GF-D8 (cell line): ENCODE measurements at places on chromosomes 5 and 9.

DNA sequence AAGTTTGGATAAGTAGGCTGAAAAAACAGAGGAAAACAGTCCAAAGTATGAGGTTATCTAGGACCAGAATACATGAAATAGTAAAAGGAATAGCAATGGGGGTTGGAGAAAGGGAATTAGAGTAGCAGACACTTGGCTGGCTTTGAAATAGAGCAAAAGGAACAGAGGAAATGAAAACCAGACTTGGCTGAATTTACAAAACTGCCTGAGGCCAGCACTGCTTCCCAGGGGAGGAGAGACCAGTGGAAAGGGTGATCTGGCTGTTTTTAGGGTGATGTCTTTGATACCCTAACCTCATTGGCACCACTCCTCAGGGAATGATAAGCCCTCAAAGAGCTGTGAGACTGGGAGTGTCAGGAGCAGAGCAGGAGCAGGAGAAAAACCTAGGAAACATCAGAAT is 413.4 kb upstream of the SLC30A5 start:
- DNase-seq: no peak

- peak; percentile 16 for DNase-seq
Observed at GRCh38 chr5:37111426-37112382, 137.5 kb downstream of the CPLANE1 start.

GRCh38 chr5:95959888-95960666 is 1.6 kb downstream of the ELL2 start:
- no peak for DNase-seq

DNA sequence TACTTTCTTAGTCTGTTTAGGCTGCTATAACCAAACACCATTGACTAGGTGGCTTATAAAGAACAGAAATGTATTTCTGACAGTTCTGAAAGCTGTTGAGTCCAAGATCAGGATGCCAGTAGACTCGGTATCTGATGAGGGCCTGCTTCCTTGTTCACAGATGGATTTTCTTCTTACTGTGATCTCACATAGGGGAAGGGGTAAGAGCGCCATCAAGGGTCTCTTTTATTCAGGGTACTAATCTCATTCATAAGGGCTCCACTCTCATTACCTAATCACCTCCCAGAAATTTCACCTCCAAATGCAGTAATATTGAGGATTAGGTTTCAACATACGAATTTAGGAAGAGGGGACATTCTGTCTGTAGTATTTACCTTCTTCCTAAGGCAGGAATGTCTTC is 384.0 kb upstream of the DMAC1 start:
- DNase-seq: no peak

DNA sequence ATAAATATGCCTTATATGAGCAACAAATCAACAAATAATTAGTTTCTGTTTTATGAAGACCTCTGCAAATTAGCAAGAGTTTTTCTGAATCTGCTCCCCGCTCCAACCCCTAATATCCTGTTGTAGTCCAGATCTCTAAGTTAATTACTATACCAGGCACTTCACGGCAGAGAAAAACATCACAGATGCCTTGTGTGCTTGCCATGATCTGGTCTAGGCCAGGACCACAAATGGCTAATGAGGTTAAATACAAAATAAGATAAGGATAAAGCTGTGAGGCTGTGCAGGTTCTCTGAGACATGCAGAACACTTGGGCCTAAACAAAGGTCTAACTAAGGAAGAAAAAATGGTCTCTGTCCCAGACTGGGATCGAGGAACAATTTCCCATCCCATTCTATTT is 150.8 kb downstream of the SLIT3 start:
- DNase-seq: no peak

DNA sequence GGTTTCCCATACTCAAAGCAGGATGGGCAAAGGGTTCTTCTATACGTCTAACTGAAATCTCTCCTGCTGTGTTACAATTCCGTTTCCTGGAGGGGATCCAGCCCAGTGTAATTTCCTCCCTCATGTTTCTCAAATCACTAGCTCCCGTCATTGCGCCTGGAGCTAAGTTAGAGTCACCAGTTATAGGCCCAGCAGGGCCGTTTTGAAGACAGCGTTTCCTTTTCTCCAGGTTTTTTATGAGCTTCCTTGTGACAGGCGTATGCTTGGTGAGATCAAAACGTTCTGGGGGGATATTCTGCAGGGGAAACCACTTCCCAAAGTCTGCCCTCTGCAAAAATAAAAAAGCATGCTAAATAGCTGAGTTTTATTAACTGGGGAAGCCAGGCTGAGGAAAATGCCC is 53.0 kb upstream of the WWC1 start:
- no peak for DNase-seq

- no peak for DNase-seq
Observed at GRCh38 chr9:129910628-129911567, 75.6 kb downstream of the USP20 start.

DNA sequence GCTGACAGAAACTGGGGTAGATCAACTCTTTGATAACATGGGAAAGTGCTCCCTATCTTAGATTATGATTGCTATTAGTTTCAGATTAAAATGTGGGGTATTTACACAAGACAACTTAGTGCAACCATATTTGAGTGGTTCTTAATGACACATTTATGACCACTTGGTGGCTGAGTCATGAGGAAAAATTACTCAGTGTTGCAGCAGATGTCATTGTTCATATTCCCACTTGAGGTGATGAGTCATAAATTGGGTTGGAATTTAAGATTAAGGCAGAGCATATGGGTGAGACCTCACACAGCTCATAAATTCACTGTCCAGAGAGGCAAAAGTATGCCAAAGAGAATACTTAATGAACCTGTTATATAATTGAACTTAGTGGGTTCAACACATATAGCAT is 408.3 kb downstream of the DMRT2 start:
- no peak for DNase-seq

- DNase-seq: no peak
Observed at GRCh38 chr5:56060276-56061110, 65.7 kb upstream of the IL6ST start.

DNA sequence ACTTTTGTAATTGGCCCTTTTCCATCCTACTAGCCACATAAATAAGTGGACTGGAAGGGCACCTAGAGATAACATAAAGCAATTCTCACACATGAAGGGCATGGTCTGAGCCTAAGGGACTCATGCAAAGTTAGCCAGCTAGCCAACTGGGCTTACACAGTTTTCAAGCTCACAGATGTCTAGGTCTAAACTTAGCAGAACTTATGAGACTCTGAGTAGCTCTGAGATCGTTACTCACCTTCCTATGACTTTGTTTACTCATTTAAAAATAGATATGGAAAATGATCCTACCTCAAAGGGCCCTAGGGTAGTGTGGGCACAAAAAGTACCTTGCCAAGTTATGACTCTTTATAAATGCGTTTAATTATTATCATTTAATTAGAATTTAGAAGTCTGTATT is 410.4 kb upstream of the MPDZ start:
- no peak for DNase-seq

DNA sequence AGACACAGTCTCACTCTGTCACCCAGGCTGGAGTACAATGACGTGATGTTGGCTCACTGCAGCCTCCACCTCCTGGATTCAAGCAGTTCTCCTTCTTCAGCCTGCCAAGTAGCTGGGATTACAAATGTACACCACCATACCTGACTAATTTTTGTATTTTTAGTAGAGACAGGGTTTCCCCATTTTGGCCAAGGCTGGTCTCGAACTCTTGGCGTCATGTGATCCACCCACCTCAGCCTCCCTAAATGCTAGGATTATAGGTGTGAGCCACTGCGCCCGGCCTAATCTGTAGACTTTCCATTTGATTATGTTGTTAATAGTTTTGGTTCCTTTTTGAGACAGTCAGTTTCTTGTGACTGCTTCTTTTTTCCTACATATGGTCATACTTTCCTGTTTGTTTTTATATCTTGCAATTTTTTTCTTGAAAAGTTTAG is 31.0 kb downstream of the MTREX start:
- DNase-seq: no peak

DNA sequence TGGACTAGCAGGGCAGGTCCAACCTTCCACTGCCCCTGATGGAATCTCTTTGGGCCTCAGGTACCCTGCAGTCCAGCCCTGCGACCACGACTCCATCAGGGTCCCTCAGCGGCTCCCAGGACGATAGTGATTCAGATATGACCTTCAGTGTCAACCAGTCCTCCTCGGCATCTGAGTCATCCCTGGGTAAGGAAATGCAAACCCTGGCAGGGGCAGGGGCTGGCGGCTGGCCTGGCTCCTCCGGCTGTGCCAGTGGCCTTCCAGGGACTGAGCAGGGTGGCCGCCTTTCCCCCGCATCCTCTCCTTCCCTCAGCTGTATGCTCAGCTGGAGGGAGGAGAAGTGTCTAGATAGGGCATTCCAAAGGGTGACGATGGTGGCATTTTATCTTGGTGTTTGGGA is 45.0 kb downstream of the NEURL1B start:
- DNase-seq: no peak

DNA sequence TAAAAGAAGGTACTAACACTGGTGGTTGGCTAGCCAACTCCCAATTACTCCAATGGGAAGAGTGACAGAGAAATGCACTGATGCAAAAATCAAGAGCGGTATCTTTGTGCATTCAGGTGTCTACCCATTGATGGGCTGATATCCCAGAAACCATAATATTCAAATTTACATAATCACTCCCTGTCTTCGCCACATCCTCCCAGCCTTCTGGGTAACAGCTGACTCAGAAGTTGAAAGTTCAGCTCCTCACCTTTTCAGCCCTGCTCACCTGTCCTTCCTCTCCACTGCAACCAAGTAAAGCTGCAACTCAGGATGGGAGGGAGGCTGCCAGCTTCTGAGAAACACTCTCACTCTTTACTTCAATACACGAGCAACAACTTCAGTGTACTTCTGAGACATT is 6.9 kb downstream of the SUSD1 start:
- DNase-seq: no peak

DNA sequence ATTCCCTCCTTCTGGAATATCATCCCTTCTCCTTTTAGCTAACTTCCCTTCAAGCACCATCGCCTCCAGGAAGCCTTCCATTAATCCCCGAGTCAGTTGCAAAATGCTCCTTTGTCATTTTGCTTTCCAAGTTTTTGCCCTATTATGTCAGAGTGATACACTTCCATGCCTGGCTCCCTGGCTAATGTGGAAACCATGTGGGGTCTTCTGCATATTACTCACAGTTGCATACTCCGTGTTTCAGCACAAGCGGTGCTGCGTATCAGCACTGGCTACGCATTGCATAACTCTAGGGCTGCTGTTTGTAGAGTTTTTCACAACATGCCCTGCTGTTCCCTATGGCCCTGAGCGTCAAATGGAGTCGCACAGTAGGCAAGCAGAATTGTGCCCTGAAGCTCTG is 1.9 kb downstream of the TEX53 start:
- DNase-seq: no peak

DNA sequence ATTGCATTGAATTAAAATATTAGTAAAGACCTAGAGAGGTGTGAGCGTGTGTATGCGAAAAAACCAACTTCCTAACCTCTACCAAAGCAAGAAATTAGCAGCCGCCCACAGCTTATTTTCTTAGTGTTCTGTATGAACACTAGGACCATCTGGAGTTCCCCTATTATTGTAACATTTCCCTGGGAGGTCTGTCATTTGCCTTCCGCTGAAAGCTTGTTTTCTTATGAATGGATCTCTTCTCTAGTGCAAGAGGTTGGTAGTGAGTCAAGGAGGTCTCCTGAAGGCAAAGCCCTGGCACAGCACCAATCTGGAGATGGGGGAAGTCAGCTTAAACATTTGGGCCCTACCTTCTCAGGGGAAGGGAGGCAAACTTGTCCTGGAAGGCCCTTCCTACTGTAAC is 10.8 kb downstream of the TNFSF8 start:
- DNase-seq: no peak
